Fibroblast of skin of left quadriceps (primary cell): ENCODE measurements at places on chromosomes 6 and 20.

DNA sequence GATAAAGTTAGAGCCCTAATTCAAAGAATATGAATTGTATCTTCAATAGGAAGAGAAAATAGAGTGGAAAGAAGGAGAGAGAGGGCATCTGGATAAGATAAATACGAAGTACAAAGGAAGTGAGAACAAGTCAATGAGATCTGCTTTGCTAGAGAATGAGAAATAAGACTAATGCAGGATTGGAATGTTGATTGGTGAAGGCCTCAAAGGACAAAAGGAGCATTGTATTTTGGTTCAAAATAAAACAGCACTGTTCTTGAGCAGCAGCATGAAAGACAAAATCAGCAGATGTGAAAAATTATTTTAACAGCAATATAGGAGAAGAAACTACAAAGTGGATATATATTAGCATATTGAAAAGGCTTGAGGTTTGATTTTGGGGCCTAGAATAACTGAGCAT is 5.1 kb upstream of the TMEM244 start:
- DNase-seq: no peak

DNA sequence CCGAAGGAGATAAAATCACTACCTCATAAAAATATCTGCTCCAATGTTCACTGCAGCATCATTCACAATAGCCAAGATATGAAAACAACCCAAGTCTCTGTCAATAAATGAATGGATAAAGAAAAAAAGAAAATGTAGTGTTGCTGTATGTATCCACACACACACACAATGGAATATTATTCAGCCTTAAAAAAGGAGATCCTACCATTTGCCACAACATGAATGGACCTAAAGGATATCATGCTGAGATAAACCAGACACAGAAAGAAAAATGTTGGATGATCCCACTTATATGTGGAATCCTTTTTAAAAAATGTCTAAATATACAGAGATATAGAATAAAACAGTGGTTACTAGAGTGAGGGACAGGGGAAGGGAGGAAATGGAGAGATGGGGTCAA is 192.2 kb upstream of the TAB2 start:
- no peak for DNase-seq

GRCh38 chr6:112935402-112936078 is 588.4 kb downstream of the RFPL4B start:
- DNase-seq: no peak

- no peak for DNase-seq
Observed at GRCh38 chr6:34044945-34045595, 100.8 kb downstream of the GRM4 start.

GRCh38 chr6:43606019-43606418 is 23.0 kb downstream of the GTPBP2 start:
- DNase-seq: no peak

DNA sequence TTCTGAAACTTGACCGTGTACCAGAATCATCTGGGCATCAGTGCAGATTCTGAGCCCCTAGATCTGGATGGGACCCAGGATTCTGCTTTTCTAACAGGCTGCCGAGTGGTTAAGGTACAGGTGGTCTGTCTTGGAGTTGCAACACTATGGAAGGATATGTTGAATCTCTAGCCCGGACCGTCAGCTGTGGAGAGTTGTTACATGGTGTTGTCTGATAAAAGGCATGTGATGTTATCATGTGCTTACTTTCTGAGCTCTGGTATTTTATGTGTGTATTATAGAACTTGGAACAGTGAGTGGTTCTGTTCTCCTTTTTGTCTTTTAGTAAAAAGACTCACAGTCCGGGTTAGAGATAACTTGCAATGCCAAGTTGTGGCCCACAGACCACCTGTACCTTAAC is 123.0 kb downstream of the JARID2 start:
- DNase-seq: no peak

DNA sequence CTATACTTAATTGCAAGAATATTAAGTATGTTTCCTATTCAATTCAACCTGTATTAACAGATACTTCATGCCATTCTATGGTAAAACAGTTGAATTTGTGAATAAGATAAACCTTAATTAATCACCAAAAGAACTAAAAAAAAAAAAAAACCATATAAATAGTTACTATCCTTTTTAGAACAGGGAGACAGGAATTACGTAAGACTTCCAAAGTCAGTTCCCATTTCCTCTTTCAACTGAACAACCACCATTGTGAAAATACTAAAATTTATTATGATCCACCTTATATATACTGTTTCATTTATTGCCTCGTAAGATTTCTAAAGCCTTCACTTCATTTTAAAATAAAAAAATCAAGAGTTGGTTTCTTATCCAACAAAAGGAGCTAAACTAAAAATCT is 9.4 kb downstream of the CCNC start:
- no peak for DNase-seq

- no peak for DNase-seq
Observed at GRCh38 chr6:129007701-129008373, 124.9 kb downstream of the LAMA2 start.

GRCh38 chr6:35356391-35356790 is 14.0 kb downstream of the PPARD start:
- DNase-seq: no peak

DNA sequence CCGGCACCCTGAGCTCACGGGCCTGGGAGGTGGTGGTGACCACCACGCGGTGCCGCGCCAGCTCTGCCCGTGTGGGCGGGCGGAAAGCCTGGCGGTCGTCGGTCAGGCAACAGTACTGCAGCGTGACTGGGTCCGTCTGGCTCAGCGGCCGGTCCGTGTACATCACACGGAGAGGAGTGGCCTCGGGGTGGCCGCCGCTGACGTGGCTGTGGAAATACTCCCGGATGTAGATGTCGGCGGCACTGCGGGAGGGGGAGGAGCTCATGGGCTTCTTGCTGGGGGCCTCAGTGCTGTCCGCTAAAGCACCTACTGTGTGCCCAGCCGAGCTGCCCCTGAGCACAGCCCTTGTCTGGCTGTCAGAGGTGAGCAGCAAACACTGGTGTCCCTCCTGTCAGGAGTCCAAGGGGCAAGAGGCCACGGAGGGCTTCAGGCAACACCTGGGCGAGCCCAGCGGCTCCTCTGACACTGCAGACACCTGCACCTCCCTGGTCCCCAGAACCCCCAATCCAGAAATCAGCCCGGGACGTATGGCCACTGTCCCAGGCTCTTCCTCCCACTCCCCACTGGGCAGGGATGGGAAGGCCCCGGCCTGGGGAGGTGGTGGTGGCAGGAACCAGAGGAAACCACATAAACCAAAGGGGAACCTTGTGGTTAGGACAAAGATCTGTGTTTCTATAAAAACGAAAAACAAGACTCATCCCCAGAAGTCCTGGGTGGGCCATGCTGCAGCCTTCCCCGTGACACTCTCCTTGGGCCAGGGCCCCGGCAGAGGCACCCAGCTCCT is 6.5 kb downstream of the HELZ2 start:
- DNase-seq: no peak

DNA sequence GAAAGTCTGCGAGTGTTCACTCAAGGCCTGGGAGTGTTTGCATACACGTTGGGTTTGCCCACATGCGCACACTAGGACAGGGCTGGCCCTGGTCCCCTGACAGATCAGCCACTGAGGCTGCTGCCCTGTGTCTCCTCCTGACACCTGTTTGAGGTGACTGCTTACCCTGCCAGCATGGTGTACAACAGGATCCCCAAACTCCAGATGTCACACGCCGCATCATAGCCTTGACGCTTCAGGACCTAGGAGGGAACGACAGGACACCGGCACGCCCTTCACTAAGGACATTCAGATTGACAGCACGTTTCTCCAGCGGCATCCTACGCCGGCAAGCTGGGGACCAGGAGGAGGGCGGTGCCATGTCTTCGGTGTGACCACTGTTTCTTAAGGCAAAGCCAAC is 37.0 kb upstream of the MPC1 start:
- no peak for DNase-seq

DNA sequence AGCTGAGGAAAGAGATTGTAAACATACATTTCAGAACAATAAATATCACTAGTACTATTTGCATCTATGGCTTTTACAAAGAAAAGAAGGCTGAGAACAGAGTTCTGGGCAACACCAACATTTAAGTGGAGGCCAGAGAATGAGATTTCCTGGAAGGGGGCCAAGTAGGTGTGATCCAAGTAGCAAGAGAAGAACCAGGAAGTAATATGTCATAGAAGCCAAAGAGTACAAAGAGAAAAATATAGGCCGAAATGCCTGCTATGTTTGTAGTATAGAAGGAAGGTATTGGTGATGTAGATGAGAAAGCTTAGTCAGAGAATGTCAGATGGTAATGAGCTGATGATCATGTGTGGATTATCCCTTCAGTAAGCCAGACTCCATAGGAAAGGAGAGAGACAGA is 94.5 kb downstream of the PERP start:
- DNase-seq: no peak

- DNase-seq: peak; percentile 15
Observed at GRCh38 chr20:22333885-22334545, 250.4 kb downstream of the FOXA2 start.

DNA sequence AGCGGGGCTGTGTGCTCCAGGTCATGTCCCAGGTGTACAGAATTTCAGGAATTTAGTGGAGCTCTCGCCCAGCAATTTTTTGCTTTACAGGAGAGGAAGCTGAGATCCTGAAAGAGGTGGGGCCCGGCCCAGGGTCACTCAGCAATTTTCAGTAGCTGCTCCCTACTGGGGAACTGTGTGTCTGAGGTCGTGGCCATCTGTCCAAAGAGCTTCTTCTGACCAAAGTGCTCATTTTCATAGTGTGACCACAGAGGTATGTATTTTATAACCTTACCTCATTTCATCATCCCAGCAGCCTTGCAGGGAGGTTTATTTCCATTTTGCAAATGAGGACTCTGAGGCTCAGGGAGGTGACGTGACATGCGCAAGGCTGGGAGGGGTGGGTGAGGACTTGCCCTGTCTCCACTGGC is 46.3 kb downstream of the FAM209B start:
- no peak for DNase-seq

GRCh38 chr20:62030834-62031434 is 34.7 kb downstream of the TAF4 start:
- DNase-seq: no peak

- DNase-seq: no peak
Observed at GRCh38 chr6:8481727-8482126, 46.4 kb upstream of the SLC35B3 start.

DNA sequence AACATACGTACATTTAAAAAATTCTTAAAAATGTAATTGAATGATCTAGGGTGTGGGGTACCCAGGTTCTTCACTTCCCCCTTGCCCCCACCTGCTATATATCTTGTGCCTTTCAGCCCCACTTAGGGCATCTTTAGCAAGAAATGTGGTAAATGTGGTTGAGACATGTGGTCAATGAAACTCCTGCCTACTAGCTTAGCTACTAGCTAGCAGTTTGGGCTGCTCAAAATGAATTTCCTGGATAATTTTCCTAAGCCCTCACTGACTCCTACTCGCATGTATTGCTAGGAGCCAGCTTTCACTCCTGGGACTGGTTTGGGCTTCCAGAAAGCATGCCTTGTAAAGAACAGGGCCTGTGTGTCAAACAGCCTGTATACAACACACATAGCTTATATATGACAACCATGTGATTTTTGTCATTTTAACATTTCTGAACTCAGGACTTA is 257.3 kb downstream of the ATXN1 start:
- no peak for DNase-seq

DNA sequence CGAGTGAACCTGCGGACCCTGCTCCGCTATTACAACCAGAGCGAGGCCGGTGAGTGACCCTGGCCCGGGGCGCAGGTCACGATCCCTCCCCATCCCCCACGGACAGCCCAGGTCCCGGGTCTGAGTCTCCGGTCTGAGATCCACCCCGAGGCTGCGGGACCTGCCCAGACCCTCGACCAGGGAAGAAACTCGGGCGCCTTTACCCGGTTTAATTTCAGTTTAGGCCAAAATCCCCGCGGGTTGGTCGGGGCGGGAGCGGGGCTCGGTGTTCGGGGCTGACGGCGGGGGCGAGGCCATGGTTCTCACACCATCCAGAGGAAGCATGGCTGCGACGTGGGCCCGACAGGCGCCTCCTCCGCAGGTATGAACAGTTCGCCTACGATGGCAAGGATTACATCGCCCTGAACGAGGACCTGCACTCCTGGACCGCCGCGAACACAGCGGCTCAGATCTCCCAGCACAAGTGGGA is 46.9 kb upstream of the TRIM26 start:
- no peak for DNase-seq

DNA sequence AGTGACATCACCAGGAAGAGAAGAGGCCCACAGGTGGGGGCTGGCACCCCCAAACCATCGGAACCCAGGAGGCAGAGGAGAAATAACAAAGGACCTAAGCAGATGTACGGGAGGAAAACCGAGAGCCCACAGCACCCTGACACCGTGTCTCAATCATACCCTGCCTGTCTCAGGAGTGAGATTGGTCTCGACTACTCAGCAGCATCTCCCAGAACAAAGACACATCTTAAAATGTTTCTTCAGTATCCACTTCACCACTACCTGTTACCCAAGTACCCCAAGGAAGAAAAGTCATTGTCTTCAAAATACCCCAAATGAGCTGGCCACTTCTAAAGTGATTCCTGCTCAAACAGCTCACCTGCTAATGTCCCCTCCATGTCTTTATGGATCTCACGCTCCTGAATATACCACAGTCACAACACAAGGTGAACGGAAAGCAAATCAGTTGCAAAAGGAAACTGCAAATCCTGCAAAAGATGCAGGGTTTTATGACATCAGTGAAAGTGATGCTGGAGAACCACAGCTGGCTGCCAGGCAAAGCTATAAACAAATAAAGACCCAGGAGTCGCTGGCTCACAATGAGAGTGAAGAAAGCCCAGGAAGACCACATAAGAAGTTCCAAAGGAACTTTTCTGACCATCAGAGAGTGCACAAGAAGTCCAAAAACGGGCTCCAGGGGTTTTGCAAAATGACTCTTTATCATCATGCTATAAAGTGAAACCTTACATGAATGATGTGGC is 44.1 kb downstream of the PREX1 start:
- DNase-seq: no peak

DNA sequence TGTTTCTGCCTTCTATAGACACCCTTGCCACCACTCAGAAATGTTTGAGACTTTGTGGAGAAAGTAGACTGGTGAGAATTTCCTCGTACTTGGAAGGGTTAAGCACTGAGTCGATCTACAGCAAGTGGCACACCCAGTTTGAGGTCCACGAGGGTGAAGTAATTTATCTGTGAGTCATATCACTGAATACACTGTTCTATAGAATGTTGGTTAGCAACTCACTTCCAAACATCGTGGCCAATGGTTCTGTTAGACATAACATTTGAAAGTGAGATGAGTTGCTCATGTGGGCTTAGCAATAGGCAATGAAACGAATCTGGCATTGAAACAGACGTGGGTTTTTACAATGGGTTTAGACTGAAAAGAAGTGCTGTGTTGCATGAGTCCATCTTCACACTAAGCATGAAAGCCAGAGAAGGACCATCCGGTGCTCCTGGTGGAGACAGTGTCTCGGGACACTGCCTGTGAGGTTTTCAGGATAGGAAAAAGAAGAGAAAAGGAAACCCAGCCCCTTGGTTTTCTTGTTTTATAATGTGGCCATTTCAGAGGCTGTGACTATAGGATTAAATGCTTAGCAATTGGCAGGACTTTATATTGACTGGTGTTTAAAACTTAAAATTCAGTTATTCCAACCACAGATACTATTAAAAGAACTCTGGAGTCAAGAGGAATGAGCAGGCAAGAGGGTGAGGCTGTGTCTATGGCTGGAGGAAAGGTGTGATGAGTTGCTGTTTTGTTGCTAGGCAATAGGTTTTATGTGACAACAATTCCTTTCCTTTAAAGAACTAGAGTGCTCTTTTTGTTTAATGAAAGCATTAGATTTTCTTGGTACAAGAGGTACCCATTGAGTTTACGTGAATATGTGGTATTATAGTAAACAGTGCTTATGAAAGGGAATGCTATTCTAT is 31.0 kb upstream of the EZR start:
- peak; percentile 86 for DNase-seq

- no peak for DNase-seq
Observed at GRCh38 chr20:62914970-62915457, 11.3 kb downstream of the DIDO1 start.
